NCI-H345 (cell line): ENCODE measurements at places on chromosomes 3 and 15.

GRCh38 chr3:170692720-170693119, 106.8 kb upstream of the SLC7A14 start:
- DNase-seq: no peak

DNA sequence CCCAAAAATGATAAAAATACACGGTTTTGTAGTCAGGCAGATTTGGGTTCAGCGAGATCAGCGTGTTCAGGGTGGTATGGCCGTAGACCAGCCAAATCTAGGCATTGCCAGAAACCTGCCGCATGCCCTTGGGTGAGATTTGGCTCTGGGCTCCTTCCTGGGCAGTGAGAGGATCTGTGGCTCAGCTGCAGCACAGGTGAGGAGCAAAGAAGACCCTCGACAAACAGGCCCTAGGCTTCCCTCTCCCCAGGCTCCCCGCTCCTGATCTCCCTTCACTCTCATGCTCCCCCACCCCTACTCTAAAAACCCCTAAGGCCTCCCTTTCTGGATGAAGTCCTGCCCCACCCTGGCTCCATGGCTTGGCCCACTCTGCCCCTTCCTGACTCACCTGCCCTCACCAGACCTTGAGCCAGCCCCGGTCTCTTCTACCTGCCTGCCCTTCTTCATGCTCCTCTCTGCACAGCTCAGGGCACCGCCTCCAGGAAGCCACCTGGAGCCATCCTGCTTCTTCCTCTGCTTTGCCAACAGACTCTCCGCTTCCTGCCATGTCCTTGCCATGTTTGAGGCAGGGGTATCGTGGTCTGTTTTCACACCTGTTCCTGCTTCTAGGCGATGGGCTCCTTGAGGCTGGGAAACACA, 88.1 kb downstream of the CORO2B start:
- no peak for DNase-seq

DNA sequence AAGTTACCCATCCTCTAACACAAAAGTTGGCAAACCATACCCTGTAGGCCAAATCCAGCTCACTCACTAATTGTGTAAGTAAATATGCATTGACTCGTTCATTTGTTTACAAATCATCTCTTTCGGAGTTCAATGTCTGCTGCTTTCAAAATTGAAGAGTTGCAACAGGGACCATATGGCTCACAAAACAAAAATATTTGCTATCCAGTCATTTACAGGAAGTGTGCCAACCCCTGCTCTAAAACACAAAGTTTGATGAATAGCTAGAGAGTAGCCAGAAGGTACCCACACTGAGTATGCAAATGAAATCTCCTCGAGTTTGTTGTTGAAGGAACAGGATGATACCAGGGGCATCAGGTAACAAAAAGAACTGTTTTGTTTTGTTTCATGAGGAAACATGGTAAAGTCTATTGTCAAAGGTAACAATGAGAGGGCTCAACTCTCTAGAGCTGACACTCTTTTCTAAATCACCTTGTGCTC, 236.2 kb upstream of the THBS1 start:
- peak; percentile 27 for DNase-seq

- no peak for DNase-seq
Observed at GRCh38 chr3:105365081-105365390, 1.7 kb upstream of the ALCAM start.

GRCh38 chr15:68054628-68055223, 611 bp downstream of the PIAS1 start:
- peak; percentile 27 for DNase-seq

DNA sequence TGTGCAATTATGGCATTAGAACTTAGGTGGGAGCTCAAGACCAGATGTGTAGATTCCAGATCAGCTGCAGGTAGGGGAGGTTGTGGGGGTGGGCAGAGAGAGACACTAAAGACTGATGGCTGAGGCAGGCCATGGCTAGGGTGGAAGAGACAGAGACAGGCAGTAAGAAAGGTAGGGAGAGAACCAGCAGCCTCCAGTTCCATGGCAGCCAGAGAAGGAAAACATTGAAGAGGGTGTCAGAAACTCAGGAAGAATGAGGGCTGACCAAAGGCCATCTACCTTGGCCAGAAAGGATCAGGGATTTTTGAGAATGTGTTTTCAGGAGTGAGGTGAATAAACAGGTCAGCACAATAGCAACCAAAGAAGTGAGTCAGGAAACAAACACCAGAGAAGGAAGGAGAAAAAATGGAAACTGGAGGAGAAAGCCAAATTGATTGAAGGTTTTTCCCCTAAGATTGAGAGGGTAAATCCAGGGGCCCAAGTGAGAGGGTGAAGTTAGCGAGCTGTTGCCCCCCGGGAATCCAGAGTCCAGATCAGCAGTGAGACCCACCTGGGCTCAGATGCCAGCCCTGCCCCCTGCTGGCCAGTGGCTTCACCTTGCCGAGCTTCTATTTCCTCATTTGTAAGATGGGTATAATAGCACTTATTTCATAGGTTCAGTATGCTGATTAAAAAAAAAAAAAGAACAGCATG, 41.0 kb downstream of the ABHD2 start:
- peak; percentile 6 for DNase-seq

DNA sequence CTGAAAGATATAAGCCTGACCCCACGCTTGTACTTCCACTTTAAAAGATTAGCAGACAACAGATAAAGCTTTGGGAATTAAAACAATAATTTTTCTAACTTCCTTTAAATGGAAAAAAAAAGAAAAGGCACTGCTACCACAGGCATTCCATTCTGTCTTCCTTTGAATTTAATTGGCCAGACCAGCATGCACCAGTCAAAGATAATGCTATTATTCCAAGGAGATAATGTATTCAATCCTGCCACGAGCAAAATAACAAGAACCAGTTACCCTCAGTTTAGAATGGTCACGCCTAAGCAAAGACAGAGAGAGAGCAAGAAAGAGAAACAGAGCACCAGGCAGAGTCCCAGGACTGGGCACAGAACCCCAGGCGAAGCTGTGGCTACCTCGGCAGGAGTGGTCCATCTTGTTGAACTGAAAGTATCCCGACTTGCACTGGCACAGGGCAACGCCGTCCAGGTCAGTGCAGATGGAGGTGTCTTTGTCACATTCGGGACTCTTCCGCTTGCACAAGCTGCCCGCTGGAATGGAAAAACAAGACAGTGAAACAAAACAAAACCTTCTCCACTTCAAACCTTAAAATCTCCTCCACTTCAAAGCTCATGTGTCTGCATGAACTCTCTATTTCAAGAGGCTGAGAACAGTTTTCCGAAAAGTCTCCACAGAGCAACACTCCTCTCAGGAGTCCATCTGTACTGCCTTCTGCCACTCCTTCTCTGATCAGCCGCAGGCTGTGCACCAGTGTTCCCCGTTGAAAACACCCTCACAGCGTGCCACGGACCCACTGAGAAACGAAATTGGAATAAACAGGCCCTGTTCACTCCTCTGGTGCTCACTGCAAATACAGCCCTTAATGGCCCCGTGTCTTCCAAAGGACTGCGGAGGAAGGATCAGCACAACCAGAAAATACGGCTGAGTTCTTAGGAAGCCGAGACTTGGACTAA, 58.2 kb downstream of the HEG1 start:
- no peak for DNase-seq

- DNase-seq: no peak
Observed at GRCh38 chr3:196175722-196176121, 35.5 kb downstream of the ZDHHC19 start.

DNA sequence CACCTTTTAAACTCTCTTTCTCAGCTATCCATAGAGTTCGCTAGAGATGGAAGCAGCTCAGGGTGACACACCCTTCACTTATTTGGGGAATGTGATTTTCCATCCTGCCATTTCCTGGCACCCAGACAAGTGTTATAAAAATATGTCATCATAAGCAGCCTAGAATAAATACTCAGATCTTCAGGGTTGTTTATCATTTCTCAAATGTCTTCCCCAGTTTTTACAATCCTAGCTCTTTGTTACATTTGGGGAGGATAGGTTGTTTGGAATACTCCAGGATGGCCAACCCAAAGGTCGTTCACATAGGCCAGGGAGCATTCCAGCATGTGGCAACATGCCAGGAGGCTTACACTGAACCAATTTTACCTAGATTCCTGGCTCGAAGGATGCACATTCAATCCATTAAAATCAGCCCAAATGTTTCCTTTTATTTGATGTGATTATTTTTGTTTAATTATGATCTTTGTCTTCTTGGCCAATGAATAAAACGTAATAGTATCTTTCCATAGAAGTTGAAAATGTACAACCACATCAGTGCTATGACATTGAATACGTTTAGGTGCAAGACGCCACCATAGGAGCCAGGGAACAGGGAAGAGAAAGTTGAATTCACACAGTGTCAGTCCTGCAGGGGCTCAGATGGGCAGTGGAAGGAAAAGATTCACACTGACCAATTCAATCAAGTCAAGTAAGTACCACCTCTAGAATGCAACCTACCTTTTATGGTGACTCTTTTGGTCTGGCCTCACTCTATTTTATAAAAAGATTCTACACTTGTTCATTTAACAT, 537.7 kb upstream of the MDFIC2 start:
- DNase-seq: no peak

DNA sequence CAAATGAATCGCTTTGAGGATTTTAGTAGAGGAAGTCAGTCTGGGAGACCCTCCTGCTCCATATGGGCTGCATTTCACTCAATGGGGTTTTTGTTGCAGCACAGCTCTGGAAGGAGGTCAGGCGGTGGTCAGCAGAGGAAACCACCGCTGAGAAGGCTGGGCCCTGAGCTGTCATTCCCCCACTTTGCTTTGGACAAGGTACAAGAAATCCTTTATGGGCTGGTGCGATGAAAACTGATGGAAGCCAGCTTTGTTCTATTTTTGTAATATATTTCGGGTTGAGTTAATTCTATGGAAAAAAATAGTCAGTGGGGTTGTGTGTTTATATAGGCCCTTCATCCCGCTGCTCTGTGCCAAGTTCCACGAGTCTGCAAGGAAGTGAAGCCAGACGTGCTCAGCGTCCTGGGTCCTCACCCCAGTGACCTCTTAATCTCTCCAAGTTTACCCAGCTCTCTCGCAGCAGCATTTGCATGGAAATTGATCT, 157.1 kb upstream of the TMC3 start:
- DNase-seq: no peak
